ENCODE measurements at places on chromosomes 6 and 20.

DNA sequence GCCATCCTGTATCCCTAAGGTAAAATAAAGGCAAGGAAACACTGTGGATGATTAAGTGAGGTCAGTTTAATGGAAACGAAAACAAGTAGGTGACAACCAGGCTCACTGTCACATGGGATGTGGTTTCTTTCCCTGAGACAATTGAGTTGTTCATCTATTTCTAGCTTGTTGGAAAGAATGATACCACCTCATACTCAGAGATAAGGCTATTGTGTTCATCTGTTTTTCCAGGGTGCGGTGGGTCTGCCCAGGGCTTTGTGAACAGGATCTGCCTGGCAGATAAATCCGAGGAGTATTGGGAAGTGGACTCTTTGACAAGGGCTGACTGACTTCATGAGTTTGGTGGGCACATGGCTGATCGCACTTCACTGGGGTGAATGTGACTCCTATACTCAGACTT is 80.8 kb upstream of the TIAM2 start:
- no peak for DNase-seq

DNA sequence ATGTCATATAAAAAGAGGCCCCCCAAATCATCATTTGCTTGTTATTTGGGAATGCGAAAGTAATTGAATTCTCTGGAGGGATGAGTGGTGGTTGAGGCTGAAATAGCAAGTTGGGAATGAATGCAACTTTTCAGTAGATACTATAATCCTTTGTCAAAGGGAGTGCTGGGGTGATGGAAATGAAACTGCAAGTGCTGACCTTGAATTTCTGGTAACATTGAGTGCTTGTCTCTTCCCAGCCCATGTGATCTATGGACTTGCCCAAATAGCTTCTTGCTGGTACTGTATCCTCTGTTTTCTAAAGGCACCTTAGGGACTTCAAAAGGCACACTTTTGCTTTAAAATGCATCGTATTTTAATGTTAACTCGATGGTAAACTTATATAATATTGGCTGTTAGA is 14.8 kb downstream of the PAQR8 start:
- no peak for DNase-seq

GRCh38 chr20:63082308-63082938 is 75.7 kb upstream of the BHLHE23 start:
- DNase-seq = no peak

DNA sequence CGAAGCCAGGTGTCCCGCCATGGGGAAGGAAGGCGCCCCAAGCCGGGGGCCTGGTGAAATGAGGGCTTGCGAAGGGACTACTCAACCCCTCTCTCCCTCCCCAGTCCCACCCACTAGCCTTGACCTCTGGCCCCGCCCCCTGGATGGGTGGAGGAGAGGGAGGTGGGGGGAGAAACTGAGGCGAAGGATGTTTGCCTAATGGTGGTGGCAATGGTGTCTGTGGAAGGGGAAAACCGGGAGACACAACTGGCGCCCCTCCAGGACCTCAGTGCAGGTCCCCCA is at the start of gene POU5F1:
POU5F1 (minus strand) TSS at position 83 of the 282 bp plus-strand sequence; CDS start at position 21, 62 bp downstream.
- DNase-seq = no peak

DNA sequence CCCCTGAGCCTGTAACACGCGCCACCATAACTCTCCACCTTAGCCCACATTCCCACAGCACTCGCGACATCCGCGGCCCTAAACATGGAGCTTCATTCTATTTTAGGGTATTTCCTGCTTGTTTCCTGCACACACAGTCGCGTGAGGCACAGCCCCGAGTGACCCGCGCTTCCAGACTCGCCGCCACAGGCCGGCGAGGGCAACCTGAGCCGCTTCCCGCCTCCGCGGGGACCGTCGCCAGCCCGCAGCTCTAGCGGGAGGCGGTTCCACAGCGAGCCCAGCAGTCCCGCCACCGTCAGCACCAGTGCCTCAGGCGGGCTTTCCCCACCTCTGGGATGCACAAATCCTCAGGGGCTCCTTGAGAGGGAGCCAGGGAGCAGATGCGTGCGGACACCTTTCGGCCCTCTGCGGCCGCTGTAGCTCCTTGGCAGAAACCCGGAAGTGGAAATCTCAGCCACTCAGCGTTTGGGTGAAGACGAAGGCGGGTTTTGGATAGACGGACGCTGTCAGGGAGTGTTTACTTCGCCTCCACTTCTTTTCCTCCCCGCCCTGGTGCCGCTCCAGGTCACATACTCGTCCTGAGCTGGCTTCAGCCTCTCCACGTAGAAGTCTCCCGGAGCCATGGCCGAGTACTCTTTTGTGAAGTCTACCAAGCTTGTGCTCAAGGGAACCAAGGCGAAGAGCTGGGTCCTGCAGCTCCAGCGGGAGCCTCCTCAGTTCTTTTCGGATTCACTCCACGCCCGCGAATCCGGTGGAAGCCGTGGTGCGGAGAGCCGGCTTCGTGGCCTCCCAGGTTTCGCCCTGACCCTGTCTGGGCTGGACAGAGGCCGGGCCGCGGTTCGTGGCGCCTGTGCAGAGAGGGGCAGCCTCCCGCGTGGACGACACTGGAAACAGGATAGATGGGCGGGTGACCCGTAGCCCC is 2177.4 kb upstream of the DEFB115 start:
- DNase-seq = no peak

- no peak for DNase-seq
These were observed 24.3 kb downstream of the GCNT2 start for GRCh38 chr6:10545482-10545881.

DNA sequence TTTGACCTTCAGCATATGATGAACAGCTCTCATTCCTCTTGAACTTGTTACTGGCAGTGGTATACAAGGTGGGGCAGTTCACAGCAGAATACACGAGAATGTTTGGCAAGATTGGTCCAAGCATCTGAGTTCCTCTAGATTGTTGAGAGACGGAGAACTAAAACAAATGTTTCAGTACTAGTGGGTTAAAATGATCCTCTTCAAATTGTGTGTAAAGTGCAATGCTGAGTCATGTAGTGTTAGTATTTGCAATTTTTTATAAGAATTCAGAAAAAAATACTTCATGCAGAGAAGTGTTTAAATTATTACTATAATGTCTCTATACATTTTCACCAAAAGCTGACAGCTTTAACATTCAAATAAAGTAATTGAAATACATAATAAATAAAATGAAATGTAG is 879.8 kb downstream of the TFAP2A start:
- DNase-seq = no peak

GRCh38 chr6:33431880-33432541 is 12.1 kb downstream of the SYNGAP1 start:
- no peak for DNase-seq

- no peak for DNase-seq
These were observed 72.9 kb downstream of the TSBP1 start for GRCh38 chr6:32298632-32299336.

Data from AG04449 (cell line).